ENCODE measurements at places on chromosomes 5 and 9.
A peak's percentile ranks its signal among the peaks of the same experiment; 100 is the strongest.

GRCh38 chr5:137734962-137735554 lies 831 bp downstream of the KLHL3 start:
- DNase-seq = no peak

- DNase-seq = peak; percentile 84
Observed at GRCh38 chr9:114110180-114110579, 11.1 kb upstream of the KIF12 start.

DNA sequence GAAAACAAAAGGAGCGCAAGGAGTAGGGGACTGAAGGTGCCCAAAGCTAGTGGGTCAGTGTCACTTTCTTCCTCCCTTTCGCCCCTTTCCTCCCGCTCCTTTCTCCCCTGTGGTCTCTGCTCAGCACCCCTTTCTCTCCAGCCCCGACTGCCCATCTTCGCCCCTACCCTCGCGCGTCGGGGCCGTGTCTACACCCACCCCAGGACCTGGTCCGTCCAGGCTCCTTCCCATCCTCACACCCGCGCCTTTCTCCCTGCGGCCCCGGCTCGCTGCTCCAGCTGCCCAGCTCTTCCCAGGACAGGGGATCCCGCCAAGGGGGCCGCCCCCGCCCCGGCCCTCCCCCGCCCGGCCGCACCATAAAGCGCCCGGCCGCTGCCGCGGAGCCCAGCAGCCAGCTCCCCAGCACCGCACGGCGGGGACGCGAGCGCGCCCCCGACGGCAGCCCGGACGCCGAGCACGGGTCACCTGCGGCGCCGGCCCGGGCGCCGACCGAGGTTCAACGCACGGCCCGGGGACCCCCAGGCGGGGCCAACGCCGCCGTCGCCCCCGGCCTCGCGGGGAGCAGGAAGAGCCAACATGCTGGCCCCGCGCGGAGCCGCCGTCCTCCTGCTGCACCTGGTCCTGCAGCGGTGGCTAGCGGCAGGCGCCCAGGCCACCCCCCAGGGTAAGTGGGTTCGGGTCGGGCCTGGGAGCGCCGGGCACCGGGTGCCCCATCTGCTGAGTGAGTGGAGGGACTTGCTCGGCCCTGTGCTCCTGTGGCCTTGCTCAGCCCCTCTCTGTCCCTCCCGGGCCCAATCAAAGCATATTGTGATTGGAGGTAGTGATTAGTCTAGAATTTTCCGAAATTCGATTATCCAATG lies at the start of gene THBS4:
Gene THBS4, plus strand, starts transcription at position 387 of the 860 bp plus-strand sequence. Its CDS starts 190 bp downstream, at position 577.
- DNase-seq = no peak

DNA sequence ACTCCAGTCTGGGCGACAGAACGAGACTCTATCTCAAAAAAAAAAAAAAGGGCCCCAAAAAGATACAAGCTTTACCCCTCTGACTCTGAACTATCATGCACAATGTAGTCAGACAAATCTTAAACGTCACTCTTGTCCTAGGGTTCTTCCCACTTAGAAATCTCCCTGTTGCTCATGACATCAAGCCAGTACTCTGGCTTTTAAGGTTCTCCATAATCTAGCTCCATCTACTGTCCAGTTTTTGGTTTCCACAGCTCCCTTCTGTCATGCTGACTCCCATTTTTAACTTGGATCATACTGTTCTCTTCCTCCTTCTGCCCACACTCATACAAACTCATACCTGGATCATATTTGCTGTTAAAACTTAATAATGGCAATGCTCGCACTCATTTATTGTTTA lies 156.7 kb upstream of the TLX3 start:
- no peak for DNase-seq

- no peak for DNase-seq
Observed at GRCh38 chr5:153358315-153358976, 132.0 kb upstream of the GRIA1 start.

DNA sequence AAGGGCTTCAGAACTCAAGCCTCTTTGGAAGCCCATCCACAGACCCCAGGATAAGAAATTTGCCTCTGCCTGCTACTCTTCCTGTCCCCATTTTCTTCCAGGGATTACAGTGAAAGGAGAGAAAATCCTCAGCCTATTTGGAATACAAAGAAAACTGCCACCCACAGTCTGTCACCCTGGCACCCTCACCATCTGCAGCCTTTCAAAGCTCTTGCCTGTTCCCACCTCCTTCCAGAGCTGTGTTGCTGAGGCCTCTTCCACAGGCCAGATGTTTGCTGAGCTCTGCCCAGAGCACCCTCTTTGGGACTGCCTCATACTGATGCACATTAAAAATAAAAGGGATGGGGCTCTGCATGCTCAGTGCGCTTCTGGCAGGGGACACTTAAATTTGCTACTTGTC lies 35.9 kb upstream of the TAF1L start:
- no peak for DNase-seq

- DNase-seq = no peak
Observed at GRCh38 chr5:148499452-148499851, 115.7 kb downstream of the FBXO38 start.

- peak; percentile 83 for DNase-seq
Observed at GRCh38 chr5:40385544-40385943, 294.2 kb upstream of the PTGER4 start.

DNA sequence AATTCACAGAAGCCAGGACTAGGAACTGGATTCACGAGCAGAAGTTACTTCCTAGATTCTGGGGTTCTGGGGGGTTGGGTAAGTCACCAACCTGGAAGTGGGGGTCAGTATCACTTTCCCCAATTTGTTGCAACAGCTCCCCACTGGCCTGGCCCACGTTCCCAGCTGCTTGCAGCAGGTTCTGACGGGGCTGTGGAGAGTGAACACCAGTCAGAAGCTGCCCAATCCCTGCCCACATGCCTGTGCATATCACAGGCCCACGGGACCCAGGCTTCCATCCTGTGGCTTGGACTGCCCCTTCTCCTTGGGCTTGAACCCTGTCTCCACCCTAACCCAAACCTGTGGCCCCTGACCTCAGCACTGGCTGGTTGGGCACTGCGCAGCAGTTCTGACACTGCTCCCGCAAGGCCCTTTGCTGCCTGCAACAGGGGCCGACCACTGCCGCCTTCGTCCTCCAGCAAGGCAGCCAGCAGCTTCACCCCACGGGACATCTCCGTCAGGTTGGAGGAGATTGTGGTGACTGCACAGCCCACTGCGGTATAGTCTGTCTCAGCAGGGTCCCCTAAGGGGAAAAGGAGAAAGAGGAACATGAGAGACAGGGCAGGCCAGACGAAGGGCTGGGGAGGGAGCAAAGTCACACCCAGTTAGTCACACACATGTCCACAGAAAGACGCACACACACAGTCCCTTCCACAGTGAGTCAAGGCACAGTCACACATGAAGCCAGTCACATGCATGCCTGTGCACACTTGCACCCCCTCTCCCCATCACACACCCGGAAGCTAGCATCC lies 13.1 kb downstream of the TLN1 start:
- peak; percentile 29 for DNase-seq

GRCh38 chr5:134506054-134507039 lies 19.1 kb upstream of the JADE2 start:
- no peak for DNase-seq

DNA sequence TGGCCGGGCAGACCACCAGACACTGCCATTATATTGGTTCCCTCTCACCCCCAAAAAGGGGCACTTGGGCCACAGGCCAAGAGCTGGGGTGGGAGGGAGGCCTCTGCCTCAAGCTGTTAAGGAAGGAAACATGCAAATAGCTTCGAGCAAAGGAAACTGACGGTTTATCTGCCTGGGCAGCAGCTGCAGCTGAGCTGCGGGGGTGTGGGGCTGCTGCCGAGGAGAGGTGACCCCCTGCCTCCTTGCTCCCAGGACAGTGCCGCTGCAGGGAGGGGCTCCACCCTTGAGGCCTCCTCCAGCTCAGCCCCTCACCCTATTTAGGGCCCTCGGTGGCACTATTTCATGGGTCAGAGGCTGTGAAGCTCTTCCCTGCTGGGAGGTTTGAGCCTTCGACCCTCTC lies 789 bp downstream of the DOK3 start:
- no peak for DNase-seq

DNA sequence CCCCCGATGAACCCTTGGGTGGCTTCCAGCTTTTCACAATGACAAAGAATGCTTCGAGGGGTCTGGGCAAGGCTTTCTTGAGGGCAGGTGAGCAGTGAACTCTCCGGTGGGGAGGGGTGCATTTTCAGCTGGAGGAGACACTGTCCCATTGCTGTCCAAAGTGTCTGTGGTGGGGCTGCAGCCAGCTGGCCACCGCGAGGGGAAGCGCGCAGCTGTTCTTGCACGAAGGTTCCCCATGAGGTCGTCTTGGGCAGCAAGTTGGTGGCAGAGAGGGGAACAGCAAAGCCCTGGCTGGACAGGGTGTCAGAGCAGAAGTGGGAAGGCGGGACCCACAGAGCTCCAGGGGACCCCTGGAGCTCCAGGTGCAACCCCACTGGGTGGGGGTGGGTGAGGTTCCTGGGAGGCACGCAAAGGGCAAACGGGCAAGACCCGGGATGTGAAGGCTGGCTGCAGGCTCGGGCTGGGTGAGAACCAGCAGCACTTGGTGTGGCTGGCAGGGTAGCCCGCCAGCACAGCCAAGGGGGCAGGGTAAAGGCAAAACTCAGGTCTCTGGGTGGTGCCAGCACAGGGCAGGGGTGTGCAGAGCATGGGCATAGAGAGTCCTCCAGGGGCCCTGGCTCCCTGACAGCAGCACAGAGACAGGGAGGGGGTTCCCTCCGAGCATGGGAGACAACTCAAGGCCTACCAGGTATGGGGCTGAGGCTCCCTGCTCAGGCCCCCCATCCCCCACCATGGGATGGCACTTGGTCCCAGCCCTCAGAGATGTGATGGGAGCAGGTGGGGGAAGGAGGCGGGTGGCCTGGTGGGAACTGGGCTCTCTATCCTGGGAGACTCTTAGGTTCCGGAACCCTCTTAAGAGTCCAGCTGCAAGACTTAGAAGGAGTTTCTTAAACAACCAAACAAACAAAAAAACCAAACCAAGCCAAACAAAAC lies 26.6 kb downstream of the TSPAN17 start:
- no peak for DNase-seq

GRCh38 chr5:156093024-156093423 lies 233.9 kb upstream of the SGCD start:
- no peak for DNase-seq

GRCh38 chr9:127706836-127707241 lies at the start of gene CFAP157:
Gene CFAP157 (plus strand): TSS chr9:127706988. CDS start chr9:127707032, 44 bp downstream.
- DNase-seq = no peak

GRCh38 chr5:149412783-149413476 lies 33.8 kb upstream of the IL17B start:
- DNase-seq = no peak

DNA sequence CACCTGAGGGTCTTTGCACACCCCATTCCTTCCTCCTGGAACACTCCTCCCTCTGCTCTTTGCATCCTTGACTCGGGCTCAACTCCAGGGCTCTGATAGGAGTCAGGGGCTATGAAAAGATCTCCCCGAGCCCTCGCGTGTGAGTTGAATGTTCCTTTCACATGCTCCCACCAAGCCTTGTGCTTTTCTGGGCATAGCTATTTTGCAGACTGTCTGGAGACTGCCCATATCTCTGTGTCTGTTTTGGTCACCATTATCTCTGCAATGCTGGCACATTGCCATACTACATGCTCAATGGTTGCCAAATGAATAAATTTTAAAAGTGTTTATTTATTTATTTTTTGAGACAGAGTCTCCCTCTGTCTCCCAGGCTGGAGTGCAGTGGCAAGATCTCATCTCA lies 56.9 kb upstream of the PLPP1 start:
- DNase-seq = no peak

DNA sequence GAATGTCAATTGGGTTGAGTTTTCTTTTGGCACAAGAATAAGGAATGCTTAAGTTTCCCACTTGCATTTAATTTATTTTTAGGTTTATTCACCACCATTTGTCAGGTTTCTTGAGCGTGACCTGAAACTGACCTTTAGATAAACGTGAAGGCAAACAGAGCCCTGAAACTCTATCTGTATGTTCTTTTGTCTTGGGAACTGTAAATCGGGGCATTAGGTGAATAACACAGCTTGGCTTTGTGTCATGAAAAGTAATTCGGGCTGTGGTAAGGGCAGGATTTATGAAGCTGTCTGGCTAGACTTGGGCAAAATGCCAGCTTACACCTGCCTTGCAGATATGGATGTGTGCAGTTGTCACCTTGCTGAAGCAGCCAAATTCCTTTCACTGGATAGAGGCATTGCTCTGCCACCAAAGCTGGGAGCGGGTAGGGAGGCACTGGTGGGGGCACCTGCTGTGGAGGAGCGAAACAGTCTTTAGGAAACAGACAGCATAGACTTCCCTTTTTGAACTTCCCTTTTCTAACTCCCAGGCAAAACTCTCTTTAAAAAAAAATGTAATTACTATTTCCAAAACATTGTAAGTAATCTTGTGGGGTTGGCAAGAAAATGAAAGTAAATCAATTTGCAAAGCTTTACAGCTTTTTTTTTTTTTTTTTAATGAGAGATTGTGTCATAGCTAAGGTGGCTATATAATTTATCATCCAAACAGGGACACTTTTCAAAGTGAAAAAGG lies 545.2 kb downstream of the CSNK1G3 start:
- no peak for DNase-seq

- no peak for DNase-seq
Observed at GRCh38 chr9:132983491-132984201, 5.2 kb downstream of the GFI1B start.

DNA sequence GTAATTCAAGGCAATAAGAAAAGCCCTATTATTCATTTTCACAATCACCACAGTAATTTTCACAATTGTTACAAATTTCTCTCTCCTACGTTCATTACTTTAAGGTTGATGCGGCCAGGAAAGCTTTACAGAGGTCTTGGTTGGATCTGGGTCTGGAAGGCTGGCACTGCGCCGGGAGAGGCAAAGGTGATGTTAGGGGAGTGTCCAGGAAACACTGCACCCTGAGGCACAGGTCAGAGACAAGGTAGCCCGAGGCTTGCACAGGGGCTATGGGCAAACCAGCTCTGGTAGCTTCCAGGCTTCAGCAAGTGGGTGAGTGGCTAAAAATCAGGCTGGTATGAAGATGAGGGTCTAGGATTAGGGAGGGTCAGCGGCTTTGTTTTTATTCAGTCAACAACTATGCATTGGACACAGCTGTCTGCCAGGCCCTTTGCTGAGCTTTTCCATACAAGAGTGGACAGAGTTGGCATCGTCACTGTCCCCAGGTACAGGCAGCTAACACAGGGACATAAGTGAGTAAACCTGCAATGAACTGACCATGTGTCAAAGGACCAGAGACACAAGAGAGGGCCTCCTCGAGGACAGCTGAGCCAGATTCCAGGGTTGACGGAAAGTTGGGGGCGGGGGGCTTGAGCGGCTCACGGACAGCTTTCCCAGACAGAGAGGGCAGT lies 12.4 kb upstream of the TENT4A start:
- no peak for DNase-seq

GRCh38 chr5:136309376-136309775 lies 56.0 kb downstream of the TRPC7 start:
- no peak for DNase-seq

- peak; percentile 77 for DNase-seq
Observed at GRCh38 chr9:71748280-71748743, 20.0 kb downstream of the CEMIP2 start.

- DNase-seq = peak; percentile 37
Observed at GRCh38 chr9:125106285-125106893, 36.9 kb downstream of the SCAI start.

- DNase-seq = no peak
Observed at GRCh38 chr5:89308606-89309040, 425.6 kb upstream of the MEF2C start.
